Kidney epithelial cell (primary cell): ENCODE measurements at places on chromosomes 5 and 9. TPM values are rescaled to one million over a fixed set of nuclear protein-coding genes. Genes with fewer than 3 reads are reported as not detected.

DNA sequence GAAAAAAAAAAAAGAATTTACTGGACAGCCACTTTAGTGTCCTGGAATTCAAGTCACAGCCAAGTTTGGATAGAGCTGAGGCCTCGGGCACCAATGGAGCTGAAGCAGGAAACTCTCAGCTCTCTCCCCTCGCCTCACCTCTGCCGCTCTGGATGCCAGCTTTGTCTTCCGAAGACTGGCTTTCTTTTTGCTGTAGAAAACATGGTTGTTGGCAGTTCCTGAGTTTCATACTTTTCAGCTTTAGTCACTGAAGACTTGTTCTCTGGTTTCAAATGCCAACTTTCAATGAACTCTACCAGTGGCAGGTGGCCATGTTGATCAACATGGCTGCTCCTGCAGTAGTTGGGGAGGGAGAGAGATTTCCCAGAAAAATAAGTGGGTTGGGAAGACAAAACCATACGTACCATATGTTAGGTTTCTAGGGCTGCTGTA, 142.2 kb downstream of the SNX18 start:
- DNase-seq: no peak

- no peak for DNase-seq
These were observed 189.7 kb upstream of the SGCD start for GRCh38 chr5:156137071-156137869.

DNA sequence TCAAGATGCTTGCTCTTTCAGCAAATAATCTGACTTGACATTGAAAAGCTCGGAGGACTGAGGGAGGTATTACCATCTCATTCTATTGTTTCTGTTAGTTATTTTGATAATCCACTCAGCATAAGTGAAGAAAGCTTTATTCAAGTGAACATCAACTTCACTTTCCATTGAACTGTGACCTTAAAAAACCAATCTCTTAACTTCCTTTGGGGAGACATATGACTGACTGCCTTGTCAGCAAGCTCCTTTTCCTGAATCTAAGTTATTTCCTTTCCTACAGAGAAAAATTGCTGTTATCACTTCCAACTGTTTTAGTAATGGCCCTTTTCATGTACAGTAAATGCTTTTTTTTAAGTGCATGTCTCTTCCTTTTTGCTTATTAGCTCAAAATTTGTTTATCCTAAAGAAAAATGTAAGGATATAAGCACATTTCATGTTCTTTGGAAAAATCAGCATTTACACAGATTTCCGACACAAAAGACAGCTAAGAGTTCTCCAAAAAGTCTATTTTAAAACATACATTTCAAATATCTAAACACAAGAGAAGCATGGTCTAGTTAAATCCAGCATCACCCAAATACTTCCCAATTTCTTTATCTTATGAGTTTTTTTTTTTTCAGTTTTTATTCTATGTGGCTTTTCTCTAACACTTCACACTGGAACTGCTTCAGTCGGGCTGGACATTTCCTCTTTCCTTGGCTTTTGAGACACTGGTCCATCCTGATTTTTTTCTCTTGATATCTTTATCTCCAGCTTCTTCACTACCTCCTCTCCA, 117.9 kb upstream of the DAB2 start:
- DNase-seq: no peak

GRCh38 chr5:156835905-156836304, 14.2 kb upstream of the PPP1R2B start:
- DNase-seq: no peak

DNA sequence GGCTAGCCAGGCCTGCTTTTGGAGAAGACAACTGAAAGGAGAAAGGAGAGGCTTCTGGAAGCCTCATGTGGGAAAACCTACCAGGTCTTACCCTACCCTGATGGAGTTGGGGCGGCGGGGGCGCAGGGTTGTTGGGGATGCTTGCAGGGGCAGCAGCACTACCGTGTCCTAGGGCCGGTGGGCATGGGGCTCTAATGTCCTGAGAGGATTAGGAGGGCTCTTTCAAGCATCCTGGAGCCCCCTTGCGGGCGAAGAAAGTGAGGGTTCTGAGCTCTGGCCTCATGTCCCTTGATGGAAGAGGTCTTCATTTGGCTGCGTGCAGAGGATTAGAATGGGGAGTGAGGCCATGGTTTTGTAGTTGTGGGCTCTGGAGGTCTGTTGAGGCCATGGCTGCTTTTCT, 86.9 kb upstream of the PITX1 start:
- DNase-seq: no peak

GRCh38 chr9:101705135-101705661, 33.2 kb downstream of the GRIN3A start:
- no peak for DNase-seq

DNA sequence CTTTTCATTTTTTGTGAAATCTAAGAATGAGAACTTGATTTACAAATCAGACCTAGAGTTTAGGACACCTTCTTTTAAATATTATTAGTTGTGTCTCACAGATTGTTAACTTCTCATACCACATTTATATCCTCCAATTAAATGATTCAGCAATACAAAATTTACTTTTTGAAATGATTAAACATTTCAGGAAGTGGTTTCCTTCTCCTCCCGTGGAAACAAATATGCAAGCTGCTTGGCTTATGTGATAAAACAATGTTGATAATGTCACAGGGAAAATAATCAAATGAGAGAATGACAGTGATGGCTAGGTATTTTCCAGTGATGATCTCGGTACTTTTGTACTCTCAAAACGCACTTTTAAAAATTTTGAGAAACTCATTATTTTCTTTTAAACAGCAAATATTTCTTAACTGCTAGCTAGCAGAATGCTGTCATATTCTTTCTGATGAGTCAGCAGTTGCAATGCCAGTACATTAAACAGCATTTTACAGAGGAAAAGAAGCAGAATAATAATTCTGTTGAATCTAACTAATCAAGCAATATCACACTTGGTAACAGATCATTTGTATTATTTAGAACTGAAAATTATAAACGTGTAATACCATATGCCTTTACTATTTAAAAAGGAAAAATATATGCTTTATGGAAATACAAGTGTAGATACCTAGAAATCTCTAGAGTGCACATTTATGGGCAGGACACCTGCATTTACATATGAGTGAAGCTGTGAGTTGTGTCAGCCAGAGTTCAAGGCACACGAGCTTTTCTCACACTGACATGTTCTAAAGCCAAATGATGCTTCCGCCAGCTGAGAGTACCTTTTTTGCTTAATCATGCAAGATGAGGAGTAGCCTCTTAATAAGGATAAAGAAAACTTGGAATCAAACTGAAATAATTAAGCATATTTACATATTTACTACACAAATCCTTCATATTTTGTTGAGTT, 53.6 kb upstream of the CDH18 start:
- DNase-seq: no peak

DNA sequence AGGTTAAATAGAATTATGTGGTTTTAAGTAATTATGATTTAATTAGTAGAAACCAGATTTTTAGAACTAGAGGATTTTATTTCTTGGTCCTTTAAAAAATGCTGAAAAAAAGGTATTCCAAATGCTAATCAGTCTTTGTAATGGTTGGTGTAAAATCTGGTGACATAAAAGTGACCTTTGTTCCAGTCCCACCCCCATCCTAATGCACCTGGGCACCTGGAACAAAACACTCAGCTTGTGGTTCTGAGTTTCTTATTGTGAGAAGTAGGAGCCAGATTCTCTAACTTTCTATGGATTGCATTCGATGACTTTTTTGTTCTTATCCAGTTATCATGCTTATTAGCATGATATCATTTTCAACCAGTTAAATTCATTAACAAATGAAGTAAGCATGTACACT, 115.1 kb upstream of the CTNND2 start:
- DNase-seq: no peak

DNA sequence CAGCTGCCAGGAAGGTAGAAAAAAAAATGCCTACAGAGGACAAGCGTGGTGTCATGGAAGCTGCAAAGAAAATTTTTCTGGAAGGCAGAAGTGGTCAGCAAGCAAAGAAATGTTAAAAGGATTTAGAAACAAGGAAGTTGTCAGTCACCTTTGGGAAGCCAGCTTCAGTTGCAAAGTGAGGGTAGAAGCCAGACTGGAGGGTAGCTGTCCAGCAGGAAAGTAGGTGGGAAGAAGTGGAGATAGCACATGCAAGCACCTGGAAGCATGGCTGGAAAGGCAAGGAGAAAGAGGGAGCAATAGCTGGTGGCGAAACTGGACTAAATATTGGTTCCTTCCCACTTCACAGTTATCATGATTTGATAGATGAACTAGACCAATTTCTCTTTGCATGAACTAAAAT, 54.3 kb downstream of the ADRB2 start:
- no peak for DNase-seq

DNA sequence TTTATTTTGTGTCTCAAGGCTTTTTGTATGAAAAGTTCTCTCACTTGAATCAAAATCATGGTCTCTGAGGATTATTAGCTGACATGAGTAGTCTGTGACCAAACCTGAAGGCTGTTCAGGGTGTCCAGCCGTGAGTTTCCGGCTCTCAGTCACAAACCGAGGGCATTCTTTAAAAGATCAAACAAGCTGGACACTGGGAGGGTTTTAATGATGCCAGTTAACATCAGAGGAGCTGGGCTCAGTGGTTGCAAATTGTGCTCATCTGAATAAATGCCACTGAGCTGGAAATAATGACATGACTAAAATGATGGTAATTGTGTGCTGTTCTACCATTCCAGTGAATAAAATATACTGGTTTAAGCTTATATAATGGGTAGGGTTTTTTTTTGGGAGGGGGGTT, 153.1 kb downstream of the FOCAD start:
- DNase-seq: no peak

DNA sequence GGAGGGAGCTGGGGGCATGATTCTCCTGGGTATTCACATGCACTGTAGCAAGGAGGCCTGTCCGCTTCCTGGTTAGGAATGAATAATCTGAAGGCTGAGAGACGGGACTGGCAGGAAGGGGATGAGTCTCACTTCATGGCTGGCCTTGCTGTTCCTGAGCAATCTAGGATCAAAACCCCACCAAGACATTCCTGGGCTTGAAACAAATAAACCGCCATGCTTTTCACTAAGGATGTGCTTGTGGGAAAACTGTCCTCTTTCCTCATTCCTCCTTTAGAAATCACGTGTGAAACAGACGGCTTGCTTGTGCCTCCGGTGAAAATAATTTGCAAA, 132.8 kb downstream of the MACROH2A1 start:
- DNase-seq: no peak

- no peak for DNase-seq
These were observed 43.6 kb downstream of the ENC1 start for GRCh38 chr5:74596927-74597326.

DNA sequence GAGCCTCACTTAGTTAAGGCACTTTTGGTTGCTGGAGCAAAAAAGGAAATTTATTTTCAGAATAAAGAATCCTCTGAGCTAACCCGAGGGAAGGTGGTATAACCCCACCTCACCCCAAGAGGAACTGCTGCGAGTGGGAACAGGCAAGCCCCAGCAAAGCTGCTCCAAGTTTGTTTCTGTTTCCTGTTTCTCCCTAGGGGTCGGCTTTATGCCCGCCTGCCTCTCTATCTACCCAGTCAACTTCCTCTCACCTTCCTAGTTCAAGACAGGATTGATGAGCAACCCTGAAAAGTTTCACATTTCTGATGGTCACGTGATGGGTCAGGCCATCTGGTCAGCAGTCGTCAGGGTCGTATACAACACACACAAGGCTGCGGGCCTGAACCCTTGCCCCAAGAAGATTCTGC, 31.1 kb downstream of the TRIO start:
- DNase-seq: no peak

DNA sequence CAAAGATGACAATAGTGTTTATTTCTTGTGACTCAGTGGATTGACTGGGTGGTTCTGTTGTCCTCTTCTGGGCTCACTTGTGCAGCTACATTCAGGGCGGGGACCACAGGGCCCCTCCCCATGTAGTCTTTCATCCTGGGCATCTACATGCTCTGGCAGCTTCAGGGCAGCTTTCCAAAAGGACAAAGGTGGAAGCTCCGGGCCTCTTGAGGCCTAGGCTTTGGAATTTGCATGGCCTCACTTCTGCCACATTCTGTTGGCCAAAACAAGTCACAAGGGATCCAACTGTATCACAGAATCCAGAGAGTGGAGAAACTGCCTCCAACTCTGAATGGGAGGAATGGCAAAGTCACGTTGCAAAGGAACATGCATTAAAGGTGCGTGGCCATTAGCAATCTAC, 64.3 kb downstream of the ARHGAP26 start:
- no peak for DNase-seq

DNA sequence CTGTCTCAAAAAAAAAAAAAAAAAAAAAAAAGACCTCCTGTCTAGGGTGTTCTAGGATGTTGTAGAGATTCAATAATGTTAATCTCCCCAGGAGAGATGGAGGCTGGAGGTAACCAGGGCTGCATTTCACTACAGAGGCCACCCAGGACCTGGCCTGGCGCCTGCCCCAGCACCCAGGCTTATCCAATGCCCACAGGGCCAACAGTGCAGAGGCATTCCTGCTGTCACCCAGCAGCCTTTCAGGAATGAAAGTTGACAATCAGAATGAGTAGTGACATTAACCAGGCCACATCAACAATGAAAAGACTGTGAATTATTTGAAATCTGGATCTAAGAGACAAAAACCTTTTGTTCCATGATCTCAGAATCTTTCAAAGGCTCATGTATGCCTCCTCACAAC, 36.2 kb upstream of the GABRP start:
- no peak for DNase-seq

GRCh38 chr5:135135530-135136226, 101.7 kb upstream of the PITX1 start:
- DNase-seq: no peak

GRCh38 chr9:34413231-34413852, 36.6 kb upstream of the MYORG start:
- DNase-seq: peak; percentile 9

DNA sequence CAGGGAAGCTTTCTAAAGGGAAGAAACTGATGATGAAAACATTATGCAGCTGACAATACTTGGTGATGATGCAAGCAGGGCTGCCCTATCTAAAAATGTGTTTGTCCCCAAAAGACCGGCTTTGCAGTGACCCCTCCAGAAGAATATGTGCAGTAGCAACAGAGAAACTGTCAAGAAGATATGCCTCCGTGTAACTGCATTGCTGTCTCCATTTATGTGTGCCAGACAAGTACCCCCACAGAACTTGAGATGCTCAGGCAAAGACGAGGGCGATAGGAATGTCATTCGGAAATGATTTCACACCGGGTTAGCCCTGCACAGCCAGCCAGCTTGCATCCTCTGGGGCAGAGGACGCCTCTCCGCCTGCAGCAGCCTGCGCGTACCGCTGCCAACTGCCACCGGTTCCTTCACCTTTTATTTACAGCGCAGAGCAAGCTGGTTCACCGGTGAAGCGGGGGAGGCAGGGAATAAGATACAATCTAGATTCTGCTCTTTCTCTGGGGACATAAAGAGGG, 2.0 kb downstream of the GABBR2 start:
- no peak for DNase-seq

Gene PCDHGB4
- total RNA-seq: 6.4 and 9.2 TPM in 2 replicates

Gene JAK2
- 7.1 and 9.1 TPM in 2 replicates for total RNA-seq

Gene TUSC1
- 13.7 and 22.0 TPM in 2 replicates for total RNA-seq

Gene IL9
- not detected in 2 replicates for total RNA-seq

Gene FOXD4L3
- total RNA-seq: not detected in 2 replicates

Gene PRLR
- total RNA-seq: 1.8 and 3.8 TPM in 2 replicates

Gene FAM153A
- total RNA-seq: 0.41 TPM in 1 of 2 replicates, not detected in the other

Gene LCN9
- not detected in 2 replicates for total RNA-seq
